ENCODE measurements at places on chromosomes 3 and 15. TPM values are rescaled to one million over a fixed set of nuclear protein-coding genes. Genes with fewer than 3 reads are reported as not detected.

The CCDC9B gene
- total RNA-seq: 38.0 TPM

The SCAMP5 gene
- total RNA-seq: 0.50 TPM

DNA sequence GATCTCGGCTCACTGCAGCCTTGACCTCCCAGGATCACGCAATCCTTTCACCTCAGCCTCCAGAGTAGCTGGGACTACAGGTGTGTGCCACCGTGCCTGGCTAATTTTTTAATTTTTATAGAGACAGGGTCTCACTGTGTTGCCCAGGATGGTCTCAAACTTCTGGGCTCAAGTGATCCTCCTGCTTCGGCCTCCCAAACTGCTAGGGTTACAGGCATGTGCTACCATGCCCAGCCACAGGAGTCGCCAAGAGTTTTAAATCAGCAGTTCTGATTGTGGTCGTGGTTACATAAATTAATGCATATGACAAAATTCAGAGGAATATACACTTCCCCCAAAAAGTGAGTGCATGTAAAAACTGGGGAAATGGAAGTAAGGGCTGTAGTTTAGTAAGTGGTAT lies 32.9 kb downstream of the MEGF11 start:
- no peaks in the 10 kb centered on the region for H3K4me1 ChIP-seq
- peaks cover 2% of the 10 kb centered on the region for H3K27me3 ChIP-seq
- H3K27ac ChIP-seq: no peak overlapping the region
- H3K4me3 ChIP-seq: no peak overlapping the region

DNA sequence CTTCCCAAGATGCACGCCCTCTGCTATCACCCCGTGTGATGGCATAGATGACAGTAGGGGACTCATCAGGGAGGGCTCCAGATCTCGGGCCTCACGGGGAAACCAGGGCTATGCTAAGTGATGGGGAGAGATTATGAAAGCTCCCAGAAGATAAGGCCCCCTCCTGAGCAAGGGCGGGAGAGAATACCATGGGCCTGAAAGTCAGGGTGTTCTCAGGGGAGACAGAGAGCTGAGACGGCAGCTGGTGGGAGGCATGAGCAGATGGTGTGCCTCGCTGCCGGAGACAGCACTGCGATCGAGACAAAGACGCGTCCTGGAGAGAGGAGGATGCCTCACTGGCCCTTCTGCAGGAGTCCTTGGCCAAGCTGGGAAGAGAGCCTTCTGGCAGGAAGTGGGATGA lies 106.5 kb upstream of the ADPGK start:
- H3K4me3 ChIP-seq: no peak overlapping the region
- no peak for DNase-seq
- H3K27me3 ChIP-seq: no peaks in the 10 kb centered on the region
- no peaks in the 10 kb centered on the region for H3K4me1 ChIP-seq

GRCh38 chr3:117272274-117272673 lies 562.7 kb downstream of the TUSC7 start:
- H3K27ac ChIP-seq: no peak overlapping the region
- H3K4me1 ChIP-seq: no peaks in the 10 kb centered on the region
- H3K36me3 ChIP-seq: no peaks in the 10 kb centered on the region

GRCh38 chr3:149114458-149114857 lies 15.0 kb upstream of the HPS3 start:
- no peaks in the 10 kb centered on the region for H3K36me3 ChIP-seq
- no peak overlapping the region for H3K27ac ChIP-seq
- H3K27me3 ChIP-seq: no peaks in the 10 kb centered on the region
- no peaks in the 10 kb centered on the region for H3K4me1 ChIP-seq
- no peak overlapping the region for H3K4me3 ChIP-seq

GRCh38 chr3:28139288-28139687 lies 102.1 kb upstream of the CMC1 start:
- no peak overlapping the region for H3K4me3 ChIP-seq
- no peaks in the 10 kb centered on the region for H3K4me1 ChIP-seq
- no peaks in the 10 kb centered on the region for H3K36me3 ChIP-seq
- H3K27ac ChIP-seq: no peak overlapping the region
- no peaks in the 10 kb centered on the region for H3K27me3 ChIP-seq

Measured in fibroblast of lung (primary cell).